CD4-positive, alpha-beta T cell treated with Interleukin-6 at 100 ng/mL for 8 hours (primary cell): ENCODE measurements at places on chromosomes 2 and 18.

GRCh38 chr2:210539578-210540416, 16.6 kb upstream of the CPS1 start:
- no peak for DNase-seq

GRCh38 chr2:241933179-241933911, 63.8 kb downstream of the RTP5 start:
- DNase-seq, result no peak

- DNase-seq, result no peak
Observed at GRCh38 chr2:55862673-55863390, 60.8 kb downstream of the EFEMP1 start.

DNA sequence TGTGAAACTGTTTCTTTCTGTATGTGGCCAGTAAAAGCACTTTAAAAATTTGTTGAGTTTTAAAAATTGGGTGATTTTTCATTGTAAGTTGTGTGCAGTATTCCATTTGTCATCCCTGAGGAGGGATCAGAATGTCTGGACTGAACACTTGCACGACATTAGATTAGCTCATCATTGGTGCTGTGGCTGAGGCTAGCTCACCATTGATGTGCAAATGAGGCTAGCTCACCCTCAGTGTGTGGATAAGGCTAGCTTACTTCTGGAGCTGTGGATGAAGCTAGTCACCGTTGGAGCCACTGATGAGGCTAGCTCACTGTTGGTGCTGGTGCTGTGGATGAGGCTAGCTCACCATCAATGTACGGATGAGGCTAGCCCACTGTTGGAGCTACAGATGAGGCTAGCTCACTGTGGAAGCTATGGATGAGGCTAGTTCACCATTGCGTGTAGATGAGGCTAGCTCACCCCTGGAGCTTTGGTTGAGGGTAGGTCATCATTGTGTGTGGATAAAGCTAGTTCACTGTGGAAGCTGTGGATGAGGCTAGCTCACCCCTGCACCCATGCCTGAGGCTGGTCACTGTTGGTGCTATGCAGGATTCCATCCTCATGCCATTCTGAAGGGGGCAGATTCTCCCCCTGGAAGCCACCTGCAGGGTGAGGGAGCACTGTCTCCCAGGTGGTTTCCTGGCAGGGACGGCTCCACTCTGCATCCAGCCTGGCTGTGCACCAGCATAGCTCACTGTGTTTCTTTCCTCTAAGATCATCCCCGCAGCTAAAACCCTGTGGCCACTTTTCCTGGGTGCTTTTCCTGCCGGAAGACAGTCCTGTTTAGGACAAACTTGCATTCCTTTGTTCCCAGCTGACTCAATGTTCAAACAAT, 101.1 kb downstream of the TWIST2 start:
- DNase-seq, result no peak
